GM13977 (cell line): ENCODE measurements at places on chromosomes 3 and 15.

- no peak for DNase-seq
These were observed 7.0 kb downstream of the SUCLG2 start for GRCh38 chr3:67647390-67647878.

DNA sequence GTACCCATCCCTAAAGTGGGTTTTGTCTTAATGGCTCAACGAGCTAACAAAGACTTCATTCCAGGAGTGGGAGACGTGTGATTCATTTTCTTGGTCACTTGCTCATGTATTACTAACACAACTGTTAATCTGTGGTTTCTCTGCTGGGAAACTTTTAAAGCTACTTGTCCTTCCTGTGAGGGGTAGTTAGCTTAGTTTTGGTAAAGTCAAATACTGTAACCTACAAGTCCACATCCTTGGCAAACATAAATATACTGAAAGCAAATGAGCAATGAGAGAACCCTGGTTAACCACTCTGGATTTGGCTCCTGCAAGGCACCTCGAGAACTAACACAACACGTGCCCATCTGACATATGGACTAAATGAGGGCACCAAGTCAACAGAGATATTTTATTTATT is 19.9 kb downstream of the NOX5 start:
- DNase-seq, result no peak

- DNase-seq, result no peak
These were observed 212.7 kb downstream of the SHQ1 start for GRCh38 chr3:72635551-72635950.

GRCh38 chr3:148840451-148840850 is 12.8 kb downstream of the CPB1 start:
- DNase-seq, result no peak

- DNase-seq, result no peak
These were observed 94.8 kb downstream of the DUT start for GRCh38 chr15:48426044-48426443.

- DNase-seq, result no peak
These were observed 52.7 kb upstream of the CMC1 start for GRCh38 chr3:28188686-28189085.

- DNase-seq, result no peak
These were observed 59.2 kb upstream of the APEH start for GRCh38 chr3:49614936-49615335.

DNA sequence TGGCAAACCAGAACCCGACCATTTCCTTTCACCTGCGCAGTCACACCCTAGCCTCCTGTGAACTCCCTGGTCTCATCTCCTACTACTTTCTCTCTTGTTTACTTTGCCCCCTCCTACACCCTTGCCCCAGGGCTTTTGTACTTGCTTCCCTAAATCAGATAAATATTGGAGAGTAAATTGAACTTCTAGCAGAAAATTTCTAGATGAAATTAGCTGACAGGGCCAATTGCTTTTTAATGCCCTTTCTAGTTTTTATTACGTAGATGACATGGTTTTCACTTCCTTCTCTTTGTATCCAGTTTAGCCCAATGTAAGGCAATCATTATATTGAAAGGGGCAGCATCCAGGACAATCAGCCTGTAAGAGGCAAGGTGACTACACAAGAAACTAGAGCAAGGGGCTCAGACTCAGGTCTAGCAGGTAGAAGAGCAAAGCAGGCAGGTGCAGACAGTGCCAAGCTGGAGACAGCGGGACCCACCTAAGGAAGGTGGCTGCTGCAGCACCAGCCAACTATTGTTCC is 56.2 kb upstream of the TOPAZ1 start:
- no peak for DNase-seq

GRCh38 chr3:56881841-56882240 is 80.1 kb upstream of the ARHGEF3 start:
- no peak for DNase-seq

DNA sequence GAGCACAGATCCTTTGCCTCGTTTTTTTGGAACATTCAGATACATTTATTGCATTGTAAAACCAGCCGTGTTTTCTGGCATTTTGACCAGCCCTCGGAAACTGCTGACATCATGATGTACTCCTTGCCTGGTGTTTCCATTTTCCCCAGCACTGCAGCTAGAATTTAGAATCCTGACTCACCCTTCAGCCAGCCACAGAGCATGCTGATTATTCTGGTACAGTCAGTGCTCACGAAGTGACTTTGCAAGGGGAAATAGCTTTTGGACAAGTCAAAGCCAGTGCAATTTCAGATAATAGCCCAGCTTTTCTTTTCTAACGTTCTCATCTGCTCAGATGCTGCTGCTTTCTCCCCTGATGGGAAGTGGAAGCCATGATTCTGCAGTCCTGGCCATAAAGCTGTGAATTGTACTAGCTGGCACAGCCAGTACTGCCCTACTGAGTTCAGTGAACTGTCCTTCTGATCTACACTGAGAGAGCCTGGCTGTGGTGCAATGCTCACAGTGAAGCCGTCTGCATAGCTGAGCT is 12.1 kb upstream of the CNBP start:
- DNase-seq, result no peak

DNA sequence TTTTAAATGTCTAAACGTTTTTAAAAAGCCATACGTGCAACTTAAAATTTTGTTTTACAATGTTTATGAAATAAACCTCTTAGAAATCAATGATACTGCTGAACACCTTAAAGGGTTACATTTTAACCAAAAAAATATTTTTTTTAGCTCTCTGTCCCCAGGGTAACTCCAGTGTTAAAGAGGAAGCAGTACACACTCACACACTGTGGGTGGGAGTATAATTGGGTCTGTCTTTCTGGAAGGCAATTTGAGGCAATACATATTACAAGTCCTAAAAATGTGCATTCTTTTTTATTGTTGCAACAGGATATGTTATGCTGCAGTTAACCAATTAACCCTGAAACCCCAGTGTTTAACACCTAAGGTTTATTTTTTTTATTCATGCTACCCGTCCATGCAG is 34.1 kb downstream of the WHAMM start:
- no peak for DNase-seq

DNA sequence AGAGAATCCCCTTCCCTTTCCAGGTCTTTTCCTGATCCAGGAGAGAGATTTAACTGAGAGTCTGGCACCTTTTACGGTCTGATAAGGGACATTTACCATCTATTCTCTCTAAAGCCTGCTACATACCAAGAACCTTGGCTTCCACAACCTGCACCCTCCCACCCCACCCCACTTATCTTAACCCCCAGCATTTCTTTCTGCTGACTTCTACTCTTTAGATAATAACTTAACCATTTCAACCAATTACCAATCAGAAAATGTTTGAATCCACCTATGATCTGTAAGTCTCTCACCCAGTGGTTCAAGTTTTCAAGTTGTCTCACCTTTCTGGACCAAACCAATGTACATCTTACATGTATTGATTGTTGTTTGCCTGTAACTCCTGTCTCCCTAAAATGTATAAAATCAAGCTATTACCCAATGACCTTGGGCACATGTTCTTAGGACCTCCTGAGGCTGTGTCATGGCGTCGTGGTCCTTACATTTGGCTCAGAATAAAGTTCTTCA is 74.0 kb downstream of the MCF2L2 start:
- no peak for DNase-seq

DNA sequence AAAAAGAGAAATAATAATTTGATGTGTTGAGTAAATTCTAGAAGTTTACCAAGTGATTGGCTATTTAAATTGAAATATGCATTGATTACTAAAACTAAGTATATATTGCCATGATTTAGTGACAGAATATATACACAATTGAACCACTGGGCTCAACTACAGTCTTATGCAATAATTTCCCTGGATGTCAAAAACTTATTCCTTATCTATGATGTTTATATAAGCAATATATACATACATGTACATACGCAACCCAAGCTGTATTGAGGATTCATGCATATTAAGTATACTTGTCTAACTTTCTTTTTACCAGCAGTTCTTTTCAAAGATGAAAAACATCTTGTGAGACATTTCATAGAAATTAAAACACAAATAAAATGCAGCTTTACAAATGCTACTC is 165.8 kb downstream of the ZIC4 start:
- DNase-seq, result no peak

- no peak for DNase-seq
These were observed 18.7 kb upstream of the TMEM41A start for GRCh38 chr3:185517387-185518130.

DNA sequence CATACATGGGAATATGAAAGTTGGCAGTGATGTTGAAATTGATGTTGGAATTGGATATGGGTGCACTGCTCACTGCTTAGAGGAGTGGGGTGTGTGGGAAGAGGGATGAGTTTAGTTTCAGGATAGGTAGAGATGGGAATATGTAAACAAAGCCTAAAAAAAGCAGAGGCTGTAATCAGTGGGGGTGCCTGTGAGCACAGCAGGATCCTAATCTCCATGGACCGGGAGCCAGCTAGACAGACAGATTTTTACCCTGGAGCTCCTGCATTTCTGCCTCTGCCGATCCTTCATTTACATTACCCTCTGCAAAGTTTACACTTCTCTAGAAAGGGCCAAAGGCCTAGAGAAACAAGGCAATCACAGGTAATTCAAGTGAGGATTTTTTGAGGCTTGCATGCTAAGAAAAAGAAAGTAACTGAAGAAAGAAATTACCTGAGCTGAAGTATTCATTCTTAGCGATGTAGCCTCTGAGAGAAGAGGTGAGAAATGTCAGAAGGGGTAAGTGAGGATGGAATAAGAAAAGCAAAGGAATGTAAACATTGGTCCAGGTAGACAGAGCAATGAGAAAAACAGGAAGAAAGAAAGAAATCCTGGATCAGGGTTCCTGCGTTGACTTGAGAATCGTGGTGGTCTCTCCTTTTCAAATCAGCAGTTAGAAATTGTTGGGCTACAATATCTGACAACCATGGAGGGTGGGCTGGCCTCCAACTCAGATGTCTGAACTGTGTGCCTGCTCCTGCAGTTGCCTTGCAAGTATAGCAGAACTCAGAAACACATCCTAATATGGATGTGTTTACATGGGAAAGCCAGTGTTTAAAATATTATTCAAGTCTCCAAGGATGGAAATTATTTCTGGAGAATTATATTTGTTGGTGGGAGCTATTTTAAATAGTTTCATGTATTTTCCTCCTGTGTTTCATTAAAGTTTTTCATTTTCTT is 79.8 kb downstream of the CRTC3 start:
- no peak for DNase-seq

GRCh38 chr15:98719137-98719740 is 70.9 kb downstream of the IGF1R start:
- no peak for DNase-seq
